ENCODE measurements at places on chromosomes 1 and 21.

- DNase-seq: no peak
These were observed 169.9 kb downstream of the HS2ST1 start for GRCh38 chr1:87084244-87084836.

GRCh38 chr1:165397944-165398343 lies 41.4 kb upstream of the LMX1A start:
- no peak for DNase-seq

DNA sequence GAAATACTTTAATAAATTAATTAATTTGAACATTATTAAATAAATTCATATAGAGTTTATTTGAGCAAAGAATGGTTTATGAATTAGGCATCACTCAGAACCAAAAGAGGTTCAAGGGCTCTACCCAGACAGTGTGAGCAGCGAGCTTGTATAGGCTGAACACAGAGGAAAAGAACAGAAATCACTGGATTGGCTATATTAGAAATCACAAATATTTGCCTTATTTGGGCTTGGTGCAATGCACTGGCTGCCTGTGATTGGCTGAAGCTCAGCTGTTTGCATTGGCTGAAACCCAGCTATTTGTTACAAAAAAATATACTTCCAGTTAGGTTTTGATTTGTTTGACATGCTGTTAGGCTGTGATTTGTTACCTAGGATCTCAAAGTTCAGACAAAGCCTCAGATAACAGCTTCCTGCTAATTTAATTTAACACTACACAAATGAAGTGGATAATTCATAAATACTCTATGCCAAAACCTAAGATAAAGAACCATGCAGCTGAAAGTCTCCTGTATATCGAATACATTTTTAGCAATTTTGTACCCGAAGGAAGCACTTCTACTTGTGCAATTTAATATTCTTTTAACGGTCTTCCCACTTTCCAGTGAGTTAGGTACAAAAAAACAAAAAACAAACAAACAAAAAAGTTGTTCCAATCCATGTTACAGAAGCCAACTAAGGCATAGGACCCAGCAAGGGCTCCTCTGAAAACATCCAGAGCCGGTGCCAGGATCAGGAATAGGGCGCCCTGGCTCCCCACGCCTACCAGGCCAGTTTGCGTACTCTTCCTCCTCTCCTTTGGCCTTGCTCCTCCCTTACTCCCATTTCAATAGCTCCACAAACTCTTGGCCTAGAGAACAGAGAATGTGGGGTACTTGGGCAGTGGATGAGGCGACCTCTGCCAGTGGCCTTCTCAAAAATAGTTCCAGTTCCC lies 179.1 kb downstream of the DUSP10 start:
- no peak for DNase-seq

GRCh38 chr21:26389971-26390641 lies 183.0 kb downstream of the CYYR1 start:
- DNase-seq: no peak

DNA sequence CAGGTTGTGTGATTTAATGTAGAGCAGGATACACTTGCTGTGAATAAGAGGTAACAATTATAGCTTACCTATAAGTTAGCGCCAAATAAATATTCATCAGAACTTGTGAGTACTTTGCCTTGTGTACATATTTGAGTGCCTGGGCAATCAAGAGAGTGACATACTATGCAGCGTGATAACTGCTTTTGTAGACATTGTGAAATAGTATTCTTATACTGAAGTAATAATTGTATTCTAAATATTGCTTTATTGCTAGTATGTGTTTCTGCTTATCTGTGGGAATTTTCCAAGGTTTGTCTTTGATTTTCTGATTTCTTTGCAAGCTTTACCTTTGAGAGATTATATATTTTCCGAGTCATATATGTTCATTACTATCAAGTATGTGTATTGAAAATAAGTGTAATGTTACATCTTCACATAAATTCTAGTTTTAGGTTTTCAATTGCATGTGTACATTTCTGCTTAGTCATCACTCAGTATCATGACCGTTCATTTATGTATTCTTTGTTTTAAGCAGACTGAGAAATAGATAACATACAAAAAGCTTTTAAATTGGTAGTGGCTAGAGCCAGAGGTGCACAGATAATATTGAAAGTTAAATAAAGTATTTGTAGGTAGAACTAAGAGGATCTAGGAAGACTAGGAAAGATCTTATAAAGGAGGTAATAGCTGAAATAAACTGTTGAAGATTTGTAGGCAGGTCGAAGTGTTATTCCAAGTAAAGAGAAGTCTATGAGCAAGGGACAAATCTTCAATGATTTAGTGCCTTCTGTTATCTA lies 19.5 kb downstream of the USP25 start:
- no peak for DNase-seq

- DNase-seq: no peak
These were observed 49.5 kb downstream of the FASLG start for GRCh38 chr1:172708452-172708851.
